ENCODE measurements at places on chromosomes 7 and 10. TPM values are rescaled to one million over a fixed set of nuclear protein-coding genes. Genes with fewer than 3 reads are reported as not detected.

PNLIPRP2 gene
- total RNA-seq = not detected

DNA sequence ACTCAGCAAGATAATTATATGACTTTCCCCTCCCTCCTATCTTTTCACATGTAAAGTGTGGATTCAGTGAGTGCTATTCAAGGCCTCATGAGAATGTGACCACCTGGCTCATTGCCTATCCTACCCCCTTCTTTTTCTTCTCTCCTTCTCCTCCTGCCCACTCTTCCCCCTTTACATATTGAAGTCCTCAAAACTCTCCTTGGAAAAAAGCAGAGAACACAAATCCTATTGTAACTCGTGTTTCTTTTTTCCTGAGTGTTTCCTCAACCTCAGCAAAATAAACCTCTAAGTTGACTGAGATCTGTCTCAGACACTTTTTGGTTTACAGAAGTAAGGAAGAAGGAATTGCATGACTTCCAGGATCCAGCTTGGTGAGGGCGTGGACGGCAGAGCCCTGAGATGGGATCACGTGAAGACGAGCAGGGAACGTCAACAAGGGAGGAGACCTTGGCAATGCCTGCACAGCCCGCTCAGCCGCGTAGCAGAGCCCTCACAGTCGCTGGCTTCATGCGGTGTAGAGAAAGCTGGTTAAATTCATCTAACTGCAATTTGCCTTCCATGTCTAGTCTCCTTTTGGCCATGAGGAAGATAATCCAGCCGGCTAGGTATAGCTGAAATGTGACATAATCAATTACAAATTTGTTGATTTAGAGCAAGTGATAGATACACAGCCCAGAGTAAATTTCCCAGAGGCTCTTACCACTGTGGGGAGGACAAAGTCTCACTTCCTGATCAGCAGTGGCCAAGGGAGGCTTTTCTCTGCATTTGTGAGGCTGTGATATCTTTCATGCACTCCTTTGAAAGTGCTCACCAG is 75.7 kb downstream of the LYZL2 start:
- no peak for DNase-seq

CALHM2 gene
- 84.6 TPM for total RNA-seq

CDK14 gene
- total RNA-seq = 0.81 TPM

ANKRD22 gene
- 0.58 TPM for total RNA-seq

DNA sequence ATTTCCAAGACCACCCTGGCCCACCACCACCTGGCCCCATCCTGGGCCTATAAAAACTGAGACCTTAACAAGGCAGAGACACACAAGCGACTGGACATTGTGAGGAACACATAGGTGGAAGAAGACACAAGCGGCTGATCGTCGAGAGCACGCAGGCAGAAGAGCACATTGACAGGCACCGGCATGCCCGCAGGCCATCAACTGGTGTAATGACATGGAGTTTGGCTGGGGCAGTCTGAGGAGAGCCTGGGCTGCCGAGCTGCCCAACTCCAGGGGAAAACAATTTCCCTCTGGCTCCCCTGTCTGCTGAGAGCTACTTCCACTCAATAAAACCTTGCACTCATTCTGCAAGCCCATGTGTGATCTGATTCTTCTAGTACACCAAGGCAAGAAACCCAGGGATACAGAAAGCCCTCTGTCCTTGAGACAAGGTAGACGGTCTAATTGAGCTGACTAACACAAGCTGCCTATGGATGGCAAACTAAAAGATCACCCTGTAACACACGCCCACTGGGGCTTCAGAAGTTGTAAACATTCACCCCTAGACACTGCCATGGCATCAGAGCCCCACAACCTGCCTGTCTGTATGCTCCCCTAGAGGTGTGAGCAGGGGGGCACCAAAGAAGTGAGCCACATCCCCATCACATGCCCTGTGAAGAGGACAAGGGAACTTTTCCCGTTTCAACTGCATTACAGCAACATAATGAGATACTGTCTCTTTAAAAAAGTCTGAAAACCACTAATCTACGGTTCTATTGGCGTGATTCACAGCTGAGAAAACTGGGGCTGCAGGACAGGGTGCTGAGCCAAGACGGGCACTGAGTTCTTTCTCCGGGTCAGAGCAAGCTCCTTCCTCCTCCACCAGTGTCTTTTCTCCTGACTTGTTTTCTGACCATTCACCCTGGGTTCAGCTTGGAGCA is 18.5 kb upstream of the TNS3 start:
- no peak for DNase-seq

DNA sequence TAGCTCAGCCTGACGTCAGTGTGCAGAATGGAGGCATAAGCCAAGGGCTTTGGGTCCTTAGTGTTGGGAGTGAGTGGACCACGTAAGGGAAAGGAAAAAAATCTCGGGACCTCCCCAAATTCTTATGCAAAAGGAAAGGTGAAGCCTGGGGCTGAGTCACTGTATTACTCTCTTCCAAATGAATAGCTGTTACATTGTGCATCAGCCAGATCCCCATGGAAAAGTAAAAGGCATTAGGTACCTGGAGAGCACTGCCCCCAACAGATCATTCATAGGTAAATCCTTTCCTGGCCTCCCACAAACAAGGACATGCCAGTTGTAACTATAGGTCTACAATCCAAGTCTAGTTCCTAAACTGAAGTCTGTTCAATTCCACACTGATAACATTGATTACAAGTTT is 170.5 kb downstream of the C1GALT1 start:
- no peak for DNase-seq

GRCh38 chr10:94366382-94366781 is 3.6 kb upstream of the NOC3L start:
- no peak for DNase-seq

DNA sequence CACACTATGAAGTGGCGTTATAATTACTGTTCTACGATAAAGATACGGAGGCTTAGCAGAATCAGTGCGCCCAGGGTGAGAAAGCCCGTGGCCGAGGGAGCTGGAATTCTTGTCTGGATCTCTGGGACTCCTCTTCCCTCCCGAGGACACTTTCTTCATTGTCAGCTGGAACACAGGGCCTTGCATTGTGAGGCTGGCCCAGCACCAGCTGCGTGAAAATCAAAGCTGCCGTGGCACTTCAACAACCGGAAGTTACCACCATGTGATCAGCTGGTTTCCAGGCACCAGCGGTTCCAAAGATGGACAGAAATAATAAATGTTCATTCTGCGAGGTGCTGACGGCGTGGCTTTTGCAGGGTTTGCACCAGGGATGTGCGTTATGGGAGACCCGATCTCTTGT is 234.0 kb upstream of the PITRM1 start:
- DNase-seq = no peak

GRCh38 chr10:15181576-15182156 is 13.2 kb upstream of the NMT2 start:
- DNase-seq = no peak

DNAJC2 gene
- 36.0 TPM for total RNA-seq

DNA sequence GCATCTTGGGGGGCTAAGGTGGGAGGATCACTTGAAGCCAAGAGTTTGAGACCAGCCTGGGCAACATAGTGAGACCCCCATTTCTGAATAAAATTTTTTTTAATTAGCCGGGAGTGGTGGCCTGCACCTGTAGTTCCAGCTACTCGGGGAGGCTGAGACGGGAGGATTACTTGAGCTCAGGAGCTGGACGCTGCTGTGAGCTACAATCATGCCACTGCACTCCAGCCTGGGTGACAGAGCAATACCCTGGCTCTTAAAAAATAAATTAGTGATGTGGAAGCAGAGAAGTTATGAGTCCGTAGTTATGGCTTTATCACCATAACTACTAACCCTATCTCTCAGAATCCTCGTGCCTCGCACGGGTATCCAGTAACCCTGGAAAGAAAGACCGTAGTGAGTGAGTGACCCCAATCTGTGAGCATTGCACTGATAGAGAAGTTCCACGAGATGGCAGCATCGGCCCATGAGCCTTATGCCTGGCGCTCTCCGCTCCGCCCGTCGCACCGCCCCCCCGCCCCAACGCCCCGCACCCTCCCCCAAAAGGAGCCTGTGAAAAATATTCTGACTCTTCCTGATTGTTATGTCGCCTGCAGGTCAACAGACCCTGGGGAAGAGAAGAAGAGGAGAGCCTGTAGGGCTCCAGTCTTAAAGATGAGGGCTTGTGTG is 4.9 kb upstream of the SLC29A3 start:
- peak; percentile 54 for DNase-seq

DNA sequence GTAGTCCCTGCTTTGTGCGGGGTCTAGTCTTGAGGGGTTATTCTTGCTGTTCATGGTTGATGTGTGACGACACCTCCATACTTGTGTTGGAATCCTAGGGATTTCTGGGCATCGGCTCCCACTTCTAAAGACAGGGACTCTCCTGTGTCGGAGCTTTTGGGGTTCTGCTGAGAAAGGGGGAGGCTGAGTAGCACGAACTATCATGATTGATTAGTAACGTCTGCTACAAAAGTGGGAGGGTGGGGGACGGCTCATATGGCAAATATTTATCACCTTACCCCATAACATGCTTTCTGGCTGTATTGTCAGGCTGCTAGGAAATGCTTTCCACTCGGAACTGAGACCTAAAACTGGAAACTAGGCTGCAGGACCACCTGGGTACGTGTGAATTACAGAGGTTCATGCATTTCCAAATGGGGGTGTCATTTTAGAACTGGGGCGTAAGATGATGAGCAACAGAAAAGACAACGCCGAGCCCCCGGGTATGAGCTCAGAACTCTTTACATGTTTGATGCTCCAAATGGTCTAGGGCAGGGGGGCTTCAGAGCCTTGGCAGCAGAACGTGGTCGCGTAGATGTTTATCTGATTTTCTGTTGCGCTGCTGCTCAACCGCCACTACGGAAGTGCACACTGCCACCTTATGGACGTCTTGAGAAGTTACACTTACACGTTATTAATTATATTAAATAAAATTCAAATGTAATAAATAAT is 15.1 kb upstream of the NME8 start:
- peak; percentile 31 for DNase-seq

DNA sequence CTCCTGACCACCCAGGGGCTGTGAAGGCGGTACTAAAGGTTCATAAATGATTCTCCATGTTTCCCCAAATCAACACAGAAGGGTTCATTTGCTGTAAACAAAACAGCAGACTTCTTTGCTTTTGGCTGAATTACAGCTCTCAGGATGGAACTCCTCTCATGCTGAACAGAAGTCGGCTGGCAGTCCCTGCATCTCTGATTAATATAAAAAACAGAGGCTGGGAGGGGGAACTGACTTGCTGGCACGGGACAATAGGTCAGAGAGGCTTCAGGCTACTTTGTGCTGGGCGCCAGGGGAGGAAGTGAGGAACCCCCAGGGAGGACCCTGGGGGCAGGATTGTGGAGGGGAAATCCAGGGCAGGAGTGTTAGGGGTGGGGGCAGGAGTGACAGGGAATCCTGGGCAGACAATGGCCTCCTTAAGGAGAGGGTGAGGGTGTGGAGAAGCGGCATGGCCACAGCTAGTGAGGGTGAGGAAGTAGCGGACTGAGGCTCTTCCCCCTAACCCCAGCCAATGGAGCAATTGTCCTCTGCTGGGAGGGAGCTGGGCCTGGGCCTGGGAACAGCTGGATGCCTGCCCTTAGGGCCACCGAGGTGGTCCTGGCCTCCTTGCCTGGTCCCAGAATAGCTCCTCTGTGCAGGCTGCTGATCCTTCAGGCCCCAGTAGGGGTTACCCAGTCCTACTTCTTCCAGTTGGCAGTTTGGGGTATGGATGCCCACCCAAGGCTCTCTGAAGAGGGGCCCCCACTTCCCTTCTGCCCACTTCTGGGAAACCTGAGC is 9.2 kb upstream of the SFRP5 start:
- no peak for DNase-seq

GRCh38 chr10:24989867-24990266 is 26.1 kb downstream of the ENKUR start:
- no peak for DNase-seq

LBX1 gene
- not detected for total RNA-seq

PTN gene
- not detected for total RNA-seq

GRCh38 chr7:32506266-32507054 is 11.2 kb downstream of the AVL9 start:
- no peak for DNase-seq

DNA sequence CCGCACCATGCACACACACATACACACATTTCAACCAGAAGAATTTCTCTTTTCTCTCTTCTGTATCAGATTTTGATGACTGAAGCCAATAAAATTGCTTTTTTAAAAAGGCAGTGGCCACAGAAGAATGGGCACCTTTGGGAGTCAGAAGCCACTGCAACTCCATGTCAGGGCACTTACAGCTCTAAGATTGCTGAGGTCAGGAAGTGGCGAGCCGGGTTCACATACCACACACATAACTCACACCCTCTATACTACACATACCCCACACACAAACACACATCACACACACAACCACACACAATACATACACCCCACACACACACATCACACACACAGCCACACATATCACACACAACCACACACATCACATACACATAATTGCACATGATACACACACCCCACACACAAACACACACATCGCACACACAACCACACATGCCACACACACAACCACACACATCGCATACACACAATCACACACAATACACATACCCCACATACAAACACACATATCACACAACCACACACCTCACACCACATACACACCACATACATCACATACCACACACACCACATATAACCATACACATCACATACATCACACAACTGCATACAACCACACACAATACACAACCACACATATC is 31.2 kb downstream of the GPRIN2 start:
- no peak for DNase-seq

GRCh38 chr7:20310963-20311742 is 19.5 kb upstream of the ITGB8 start:
- DNase-seq = no peak

DNA sequence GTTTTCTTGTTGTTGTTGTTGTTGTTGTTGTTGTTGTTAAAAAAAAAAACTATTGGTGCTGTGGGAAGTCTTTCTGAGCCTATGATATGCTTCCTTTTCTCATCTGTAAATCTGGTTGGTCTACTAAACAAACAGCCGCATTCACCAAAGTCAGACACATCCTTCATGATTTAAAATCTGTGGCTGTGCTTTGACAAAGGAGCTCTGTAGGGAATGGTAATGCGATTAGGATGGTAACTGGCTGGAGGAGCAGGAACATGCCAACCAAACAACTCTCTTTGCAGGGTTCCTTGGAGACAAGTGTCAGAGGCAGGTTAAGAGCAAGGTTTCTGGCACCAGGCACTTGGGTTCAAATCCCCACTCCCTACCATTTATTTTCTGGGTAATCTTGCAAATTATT is 14.9 kb upstream of the SP4 start:
- no peak for DNase-seq

Measured in CD4-positive, alpha-beta memory T cell (primary cell).